ENCODE measurements at places on chromosomes 7 and 10. TPM values are rescaled to one million over a fixed set of nuclear protein-coding genes. Genes with fewer than 3 reads are reported as not detected.

DNA sequence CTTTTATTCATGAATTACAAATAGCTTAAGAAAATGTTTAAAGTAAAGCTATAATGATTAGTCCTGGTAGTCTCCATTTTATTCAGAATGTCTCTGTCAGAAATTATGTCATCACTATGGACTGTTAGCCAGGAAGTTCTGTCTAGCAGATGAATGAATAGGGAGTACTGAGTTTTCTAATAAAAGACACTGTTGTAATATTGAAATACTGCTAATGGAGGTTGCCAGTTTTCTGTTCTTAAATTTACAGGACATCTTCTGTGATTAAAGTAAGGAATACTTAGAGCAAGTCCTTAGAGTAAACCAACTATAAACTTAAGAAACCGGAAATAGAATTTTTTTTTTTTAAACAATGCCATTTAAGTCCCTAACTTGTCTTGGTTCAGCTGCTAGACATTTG is 309.8 kb downstream of the ADK start:
- DNase-seq = no peak

DNA sequence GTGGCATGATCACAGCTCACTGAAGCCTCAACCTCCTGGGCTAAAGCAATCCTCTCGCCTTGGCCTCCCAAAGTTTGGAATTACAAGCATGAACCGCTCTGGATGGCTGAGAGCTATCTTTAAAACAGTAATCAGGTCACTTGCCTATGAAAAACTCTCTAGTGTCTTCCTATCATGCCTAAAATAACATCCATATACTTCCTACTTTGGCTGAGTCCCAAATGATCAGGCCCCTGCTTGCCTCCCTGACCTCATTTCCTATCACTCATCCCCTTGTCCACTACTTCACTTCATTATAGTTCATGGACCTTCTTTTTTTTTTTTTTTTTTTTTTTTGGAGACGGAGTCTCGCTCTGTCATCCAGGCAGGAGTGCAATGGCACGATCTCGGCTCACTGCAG is 28.0 kb downstream of the SEPTIN7 start:
- no peak for DNase-seq

- DNase-seq = peak; percentile 26
These were observed 12.7 kb upstream of the SFMBT2 start for GRCh38 chr10:7423521-7423920.

The PARD3 gene
- total RNA-seq = 51.8 TPM

The NODAL gene
- 41.1 TPM for total RNA-seq

The SLC29A4 gene
- total RNA-seq = 11.8 TPM

The BAZ1B gene
- 64.9 TPM for total RNA-seq
